ENCODE measurements at places on chromosomes 12 and 14.

DNA sequence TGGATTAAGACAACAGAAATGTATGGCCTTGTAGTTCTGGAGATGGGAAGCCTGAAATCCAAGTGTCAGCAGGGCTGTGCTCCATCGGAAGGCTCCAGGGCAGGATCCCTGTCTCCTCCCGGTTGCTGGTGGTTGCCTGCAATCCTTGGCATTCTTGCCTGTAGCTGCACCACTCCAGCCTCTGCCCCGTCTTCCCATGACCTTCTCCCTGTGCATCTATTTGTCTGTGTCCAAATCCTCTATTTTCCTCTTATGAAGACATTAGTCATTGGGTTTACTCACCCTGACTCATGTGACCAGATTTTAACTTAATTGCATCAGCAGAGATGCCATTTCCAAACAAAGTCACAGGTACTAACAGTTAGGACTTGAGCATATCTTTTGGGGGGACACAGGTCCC, 15.1 kb downstream of the TUNAR start:
- peak; percentile 26 for DNase-seq

- DNase-seq: no peak
These were observed 558.3 kb downstream of the GALC start for GRCh38 chr14:87434680-87435079.

DNA sequence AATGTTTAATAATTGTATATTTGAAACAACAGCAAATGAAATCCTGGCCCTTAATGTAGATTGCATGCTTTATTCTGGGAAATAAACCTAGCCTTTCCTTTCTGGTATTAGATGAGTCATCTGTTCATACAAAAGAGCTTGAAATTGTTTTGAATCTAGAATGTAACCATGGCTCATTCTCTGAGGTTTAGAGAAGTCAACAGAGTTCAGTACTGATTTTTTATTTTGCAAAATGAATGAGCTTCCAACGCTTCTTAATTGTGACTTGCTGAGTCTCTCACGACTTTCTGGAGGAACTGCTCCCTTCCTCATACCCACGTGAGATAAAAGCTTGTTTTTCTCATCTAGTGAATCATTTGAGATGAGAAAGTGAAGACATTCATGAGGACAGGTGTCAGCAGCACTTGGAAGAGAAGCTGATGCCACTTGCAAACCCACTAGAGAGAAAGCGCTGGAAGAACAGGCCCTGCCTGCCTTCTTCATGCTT, 509.6 kb downstream of the VRK1 start:
- DNase-seq: no peak

- no peak for DNase-seq
These were observed 25.5 kb upstream of the FBXO34 start for GRCh38 chr14:55245657-55246268.

DNA sequence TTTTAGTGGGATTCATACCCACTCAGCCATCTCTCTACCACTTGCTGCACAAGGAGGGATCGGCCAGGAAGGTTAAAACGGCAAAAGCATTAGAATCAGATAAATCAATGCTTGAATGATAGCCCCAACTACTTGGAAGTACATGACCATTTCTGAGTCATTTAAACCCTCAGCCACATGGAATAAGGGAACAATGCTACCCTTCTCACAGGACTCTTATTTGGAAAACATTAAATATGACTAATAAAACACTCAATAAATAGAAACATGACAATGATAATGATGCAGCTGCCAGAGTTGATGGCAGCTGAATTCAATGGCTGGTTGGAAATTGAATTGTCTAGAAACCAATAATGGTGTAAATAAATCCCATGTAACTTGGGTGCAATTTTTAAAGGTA, 165.4 kb downstream of the FLRT2 start:
- no peak for DNase-seq

GRCh38 chr14:69574263-69574953, at the start of gene CCDC177:
TSS of gene CCDC177 (minus strand) at chr14:69574871. CDS start at chr14:69573622, 1,249 bp downstream.
- DNase-seq: no peak

DNA sequence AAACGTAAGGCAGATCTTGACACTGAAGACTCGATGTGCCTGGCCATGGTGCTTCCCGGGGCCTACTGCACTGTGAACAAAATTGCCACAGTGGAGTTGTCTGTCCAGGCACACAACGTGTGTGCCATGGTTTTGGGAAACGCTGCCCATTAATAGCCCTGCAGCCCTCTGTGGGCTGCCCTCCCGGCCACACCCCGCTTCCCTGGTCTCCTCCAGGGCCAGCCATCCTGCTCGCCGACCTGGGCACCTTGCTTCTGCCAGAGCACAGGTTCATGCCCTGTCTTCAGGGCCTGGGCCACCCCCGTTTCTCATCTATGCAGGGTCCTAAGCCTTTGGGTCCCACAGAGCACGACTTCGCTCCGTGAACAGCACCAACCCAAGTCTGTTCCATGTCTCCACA, 18.9 kb downstream of the MEG3 start:
- DNase-seq: no peak

- peak; percentile 100 for DNase-seq
These were observed at the start of gene EMP1 for GRCh38 chr12:13196130-13196921. TSS of gene EMP1 (plus strand) at chr12:13196726. CDS start at chr12:13211511, 14,785 bp downstream.

DNA sequence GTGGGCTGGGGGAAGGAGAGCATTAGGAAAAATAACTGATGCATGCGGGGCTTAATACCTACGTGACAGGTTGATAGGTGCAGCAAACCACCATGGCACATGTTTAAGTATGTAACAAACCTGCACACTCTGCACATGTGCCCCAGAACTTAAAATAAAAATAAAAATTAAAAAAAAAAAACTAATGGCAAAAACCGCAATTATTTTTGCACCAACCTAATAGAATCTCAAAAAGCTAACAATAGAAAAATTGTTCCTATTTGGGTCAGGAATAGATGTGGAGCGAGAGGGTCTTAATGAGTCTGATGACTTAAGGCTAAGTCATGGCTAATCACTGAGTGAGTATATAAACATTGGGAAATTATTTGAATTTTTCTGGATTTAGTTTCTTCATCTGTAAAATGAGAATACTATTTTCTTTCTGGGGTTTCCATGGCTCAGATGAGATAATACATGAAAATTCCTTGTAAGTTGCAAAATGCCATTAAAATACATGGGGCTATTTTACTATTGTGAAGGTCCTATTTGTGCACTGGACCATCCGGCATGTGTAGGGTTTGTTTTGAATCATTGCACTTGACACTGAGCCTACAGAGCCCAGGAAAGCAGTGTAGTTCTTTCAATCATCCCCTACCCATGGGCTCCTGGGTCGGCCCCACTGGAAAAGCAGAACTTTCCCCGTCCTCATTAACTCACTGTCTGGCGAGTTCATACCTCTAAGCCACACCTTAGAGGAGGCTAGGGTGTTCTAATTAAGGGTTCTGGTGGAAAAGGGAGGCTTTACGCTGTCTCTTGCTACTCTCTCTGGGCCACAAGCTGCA, 164.1 kb upstream of the NTF3 start:
- no peak for DNase-seq

GRCh38 chr14:66216763-66217162, 269.4 kb upstream of the CCDC196 start:
- DNase-seq: no peak

DNA sequence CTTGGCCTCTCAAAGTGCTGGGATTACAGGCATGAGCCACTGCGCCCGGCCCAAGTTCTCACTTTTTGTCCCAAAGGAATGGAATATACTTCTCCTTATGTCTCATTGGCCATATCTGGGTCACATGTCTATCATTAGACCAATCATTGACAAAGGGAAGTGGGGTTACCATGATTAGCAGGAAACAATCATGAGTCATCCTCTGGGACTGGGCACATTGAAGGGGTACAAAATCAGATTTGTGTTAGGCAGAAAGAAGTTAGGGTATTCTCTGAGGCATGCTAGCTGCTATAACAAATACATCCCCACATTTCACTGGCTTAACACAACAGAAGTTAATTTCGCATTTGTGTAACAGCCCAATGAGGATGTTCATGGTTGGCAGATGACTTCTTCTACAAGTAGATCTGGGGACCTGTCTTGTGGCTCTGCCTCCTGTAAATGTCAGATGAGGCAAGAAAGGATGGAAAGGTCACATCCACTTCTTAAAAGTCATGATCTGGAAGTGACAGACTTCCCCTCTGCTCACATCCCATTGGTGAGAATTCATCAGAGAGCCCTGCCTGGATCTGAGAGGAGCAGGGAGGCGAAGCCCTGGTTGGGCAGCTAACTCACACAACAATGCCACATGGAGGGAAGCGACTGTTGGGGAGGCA, 3.1 kb downstream of the CCDC63 start:
- no peak for DNase-seq

Data from kidney epithelial cell (primary cell).